ENCODE measurements at places on chromosomes 7 and 10. TPM values are rescaled to one million over a fixed set of nuclear protein-coding genes. Genes with fewer than 3 reads are reported as not detected.

Gene ELMO1
- 0.28 TPM for total RNA-seq

Gene NOS3
- 0.51 TPM for total RNA-seq

Gene GSTO2
- total RNA-seq: 37.8 TPM

Gene EVX1
- total RNA-seq: not detected

Gene MNX1
- not detected for total RNA-seq

Gene ASIC3
- 0.14 TPM for total RNA-seq

Gene NEBL
- total RNA-seq: 17.1 TPM

Gene FAM3C
- total RNA-seq: 61.4 TPM

Gene C10orf62
- not detected for total RNA-seq

Gene CALML5
- 36.7 TPM for total RNA-seq
